ENCODE measurements at places on chromosomes 7 and 10. TPM values are rescaled to one million over a fixed set of nuclear protein-coding genes. Genes with fewer than 3 reads are reported as not detected.

Gene C10orf105
- polyA plus RNA-seq: not detected

Gene HYAL4
- polyA plus RNA-seq: not detected

Gene ASZ1
- polyA plus RNA-seq: not detected

Gene ACTL6B
- not detected for polyA plus RNA-seq

Gene PIK3CG
- not detected for polyA plus RNA-seq

Gene FAM237B
- not detected for polyA plus RNA-seq

- H3K4me3 ChIP-seq: no peak overlapping the region
- H3K27me3 ChIP-seq: no peaks in the 10 kb centered on the region
- no peak overlapping the region for H3K27ac ChIP-seq
- DNase-seq: no peak
These were observed 460.2 kb downstream of the GRM8 start for GRCh38 chr7:126792521-126792920.

Gene GNAT3
- not detected for polyA plus RNA-seq

DNA sequence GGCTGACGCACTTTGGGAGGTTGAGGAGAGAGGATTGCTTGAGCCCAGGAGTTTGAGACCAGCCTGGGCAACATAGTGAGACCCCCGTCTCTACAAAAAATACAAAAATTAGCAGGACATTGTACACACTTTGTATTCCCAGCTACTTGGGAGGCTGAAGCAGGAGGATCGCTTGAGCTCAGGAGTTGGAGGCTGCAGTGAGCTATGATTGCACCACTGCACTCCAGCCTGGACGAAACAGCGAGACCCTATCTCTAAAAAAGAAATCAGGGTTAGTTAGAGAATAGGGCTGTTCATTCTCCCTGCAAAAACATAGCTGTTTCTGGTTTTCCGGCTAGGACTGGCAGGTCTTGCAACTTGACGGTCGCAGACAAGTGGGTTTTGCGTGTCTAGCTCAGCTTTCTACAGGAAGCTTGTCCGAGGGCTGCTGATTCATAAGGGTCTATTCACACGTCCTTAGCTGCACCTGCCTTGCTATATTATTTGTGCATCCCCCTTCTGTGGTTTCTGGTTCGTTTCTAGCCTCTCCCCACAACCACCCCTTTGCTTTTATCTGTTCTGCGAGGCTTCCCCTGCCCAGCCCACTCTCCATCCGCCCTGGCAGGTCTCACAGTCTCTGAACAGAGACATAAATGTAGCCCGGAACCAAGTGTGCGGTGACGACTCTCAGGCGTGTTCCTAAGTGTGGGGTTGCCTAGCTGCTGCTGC is 10.7 kb downstream of the AMZ1 start:
- H3K4me3 ChIP-seq: no peak overlapping the region
- no peaks in the 10 kb centered on the region for H3K36me3 ChIP-seq
- peaks cover 6% of the 10 kb centered on the region for H3K27me3 ChIP-seq
- no peak overlapping the region for H3K27ac ChIP-seq
- no peaks in the 10 kb centered on the region for H3K4me1 ChIP-seq

DNA sequence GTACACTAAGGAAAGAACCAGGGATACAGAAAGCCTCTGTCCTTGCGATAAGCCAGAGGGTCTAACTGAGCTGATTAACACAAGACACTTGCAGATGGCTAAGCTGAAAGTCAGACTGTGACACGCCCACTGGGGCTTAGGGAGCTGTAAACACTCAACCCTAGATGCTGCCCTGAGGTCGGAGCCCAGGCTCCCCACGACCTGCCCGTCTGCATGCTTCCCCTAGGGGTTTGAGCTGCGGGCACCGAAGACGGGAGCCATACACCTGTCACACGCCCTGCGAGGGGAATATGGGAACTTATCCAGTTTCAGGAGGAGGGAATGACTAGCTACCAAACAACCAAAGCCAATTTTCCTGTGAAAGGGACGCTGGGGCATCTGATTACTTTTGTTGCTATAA is 96.0 kb downstream of the HTR5A start:
- no peak overlapping the region for H3K27ac ChIP-seq
- no peak for DNase-seq
- H3K27me3 ChIP-seq: no peaks in the 10 kb centered on the region
- no peaks in the 10 kb centered on the region for H3K36me3 ChIP-seq

Gene HPS1
- polyA plus RNA-seq: 55.2 TPM

DNA sequence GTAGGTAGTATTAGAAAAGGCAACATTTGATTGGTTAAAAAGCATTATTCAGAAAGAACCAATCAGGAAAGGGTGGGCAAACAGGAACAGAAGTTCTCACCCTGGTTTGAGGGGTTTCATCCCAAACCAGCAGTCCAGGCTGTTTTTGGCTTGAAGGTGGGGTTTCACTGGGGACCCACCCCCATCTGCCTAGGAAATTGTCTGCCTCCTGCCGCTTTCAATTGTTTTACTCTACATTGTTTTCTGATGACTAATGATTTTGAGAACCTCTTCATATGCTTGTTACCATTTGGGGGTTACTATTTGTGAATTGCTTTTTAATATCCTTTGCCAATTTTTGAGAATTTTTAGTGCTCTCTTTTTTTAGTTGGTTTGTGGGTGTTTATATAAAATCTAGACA is 3.3 kb upstream of the PCBD1 start:
- peaks cover 12% of the 10 kb centered on the region for H3K27me3 ChIP-seq
- no peak overlapping the region for H3K4me3 ChIP-seq
- no peak overlapping the region for H3K27ac ChIP-seq
- peaks cover 2% of the 10 kb centered on the region for H3K4me1 ChIP-seq
- DNase-seq: no peak

DNA sequence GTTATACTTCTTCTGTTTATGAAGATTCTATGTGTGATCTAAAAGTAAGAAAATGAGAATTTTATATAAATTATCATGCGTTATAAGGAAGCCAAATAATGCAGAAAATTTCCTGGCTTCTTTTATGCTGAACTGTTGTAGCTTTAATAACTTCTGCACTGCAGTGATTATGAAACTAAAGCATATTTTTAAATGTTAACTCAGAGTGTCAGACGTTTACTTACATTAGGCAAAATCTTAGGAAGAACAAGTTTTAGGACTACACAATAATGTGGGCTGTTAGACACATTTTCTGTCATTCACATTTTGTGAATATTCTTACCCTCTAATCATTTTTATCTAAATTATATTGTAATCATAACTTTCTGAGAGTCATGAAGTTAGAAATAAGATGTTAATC is 22.0 kb downstream of the GRM3 start:
- H3K36me3 ChIP-seq: no peaks in the 10 kb centered on the region
- H3K27ac ChIP-seq: no peak overlapping the region
- no peaks in the 10 kb centered on the region for H3K27me3 ChIP-seq
- no peaks in the 10 kb centered on the region for H3K4me1 ChIP-seq

DNA sequence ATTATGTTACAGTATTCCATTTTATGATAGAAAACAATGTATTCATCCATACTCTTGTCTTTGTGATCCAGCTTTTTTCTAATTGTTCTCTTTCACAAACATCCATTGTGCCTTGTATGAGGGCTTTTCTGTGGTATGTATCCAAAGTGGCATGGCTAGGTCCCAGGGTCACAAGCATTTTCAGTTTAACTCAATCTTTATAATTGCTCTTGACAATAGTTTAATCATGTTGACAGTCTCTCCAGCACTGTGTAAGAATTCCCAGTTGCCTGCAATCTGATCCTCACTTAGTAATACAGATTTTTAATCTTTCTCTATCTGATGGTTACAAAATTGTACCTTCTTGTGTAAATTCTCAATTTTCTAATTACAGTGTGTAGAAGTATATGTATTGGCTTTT is 533.4 kb downstream of the NEBL start:
- no peaks in the 10 kb centered on the region for H3K36me3 ChIP-seq
- H3K27ac ChIP-seq: no peak overlapping the region
- no peak overlapping the region for H3K4me3 ChIP-seq
- no peak for DNase-seq
- H3K27me3 ChIP-seq: no peaks in the 10 kb centered on the region

DNA sequence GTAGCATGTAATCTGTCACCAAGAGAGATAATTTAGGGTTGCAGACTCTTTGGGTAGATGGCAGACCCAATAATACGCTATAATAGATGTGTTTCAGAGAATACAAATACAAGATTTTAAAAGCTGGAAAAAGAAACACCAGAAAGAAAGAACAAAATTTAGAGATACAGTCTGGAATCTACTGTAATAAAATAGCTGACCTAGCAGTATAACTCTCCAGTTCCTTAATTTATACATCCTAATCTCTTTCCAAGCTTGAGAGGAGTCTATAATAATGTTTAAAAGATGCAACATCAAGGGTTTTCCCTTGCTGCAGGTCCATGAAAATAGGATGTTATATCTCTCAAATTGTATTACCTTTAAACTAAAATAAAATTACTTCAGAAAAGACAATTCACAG is 27.2 kb upstream of the GPR22 start:
- no peak for DNase-seq
- no peaks in the 10 kb centered on the region for H3K27me3 ChIP-seq
- no peak overlapping the region for H3K27ac ChIP-seq
- no peaks in the 10 kb centered on the region for H3K4me1 ChIP-seq
- no peaks in the 10 kb centered on the region for H3K36me3 ChIP-seq
- H3K4me3 ChIP-seq: no peak overlapping the region

Gene CHAT
- polyA plus RNA-seq: not detected

DNA sequence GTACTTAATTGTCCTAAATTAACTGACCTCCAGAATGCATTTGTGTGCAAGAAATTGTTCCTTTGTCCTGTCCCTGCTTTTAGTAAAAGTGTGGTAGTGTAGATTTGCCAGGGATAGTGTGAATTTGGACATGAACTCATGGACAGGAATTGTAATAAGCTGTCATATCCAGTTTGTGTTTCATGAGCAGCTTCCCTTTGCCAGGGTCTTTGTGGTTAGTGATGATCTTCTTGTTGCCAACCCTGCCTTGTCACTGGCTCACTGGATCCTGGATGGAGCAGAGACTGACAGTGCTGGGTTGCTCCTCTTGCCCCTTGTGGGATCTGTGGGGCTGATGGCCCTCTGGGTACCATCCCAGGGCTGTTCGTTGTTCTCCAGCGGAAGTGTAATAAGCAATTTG is 110.1 kb downstream of the CCNY start:
- no peak overlapping the region for H3K27ac ChIP-seq
- DNase-seq: no peak
- no peaks in the 10 kb centered on the region for H3K27me3 ChIP-seq
- H3K4me1 ChIP-seq: peaks cover 34% of the 10 kb centered on the region
- H3K4me3 ChIP-seq: no peak overlapping the region

DNA sequence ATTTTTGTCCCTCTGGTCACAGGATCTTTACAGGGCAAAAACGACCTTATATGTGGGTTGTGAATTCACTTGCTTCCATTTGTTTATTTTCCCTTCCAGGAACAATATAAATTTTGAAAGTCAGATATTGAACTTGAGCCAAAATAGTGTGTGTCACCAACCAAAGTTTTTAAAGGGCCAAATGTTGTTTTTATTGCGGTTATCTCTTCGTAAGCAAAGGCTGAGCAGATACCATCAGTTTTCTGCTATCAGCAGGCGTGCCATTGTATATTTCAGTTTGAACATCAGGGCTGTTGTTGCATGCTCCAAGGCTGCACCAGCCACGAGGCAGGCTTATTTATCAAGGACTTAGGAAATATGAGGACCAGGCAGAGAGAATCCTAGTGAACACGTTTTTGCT is 160.3 kb downstream of the PAXIP1 start:
- no peaks in the 10 kb centered on the region for H3K4me1 ChIP-seq
- DNase-seq: no peak
- no peaks in the 10 kb centered on the region for H3K36me3 ChIP-seq
- H3K4me3 ChIP-seq: no peak overlapping the region
- no peaks in the 10 kb centered on the region for H3K27me3 ChIP-seq

Gene MOGAT3
- polyA plus RNA-seq: not detected

DNA sequence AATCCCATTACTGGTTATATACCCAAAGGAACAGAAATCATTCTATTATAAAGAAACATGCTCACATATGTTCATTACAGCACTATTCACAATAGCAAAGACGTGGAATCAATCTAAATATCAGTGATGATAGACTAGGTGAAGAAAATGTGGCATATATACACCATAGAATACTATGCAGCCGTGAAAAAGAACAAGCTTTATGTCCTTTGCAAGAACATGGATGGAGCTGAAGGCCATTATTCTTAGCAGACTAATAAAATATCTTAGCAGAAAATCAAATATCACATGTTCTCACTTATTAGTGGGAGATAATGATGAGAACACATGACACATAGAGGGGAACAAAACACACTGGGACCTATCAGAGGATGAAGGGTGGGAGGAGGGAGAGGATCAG is 38.8 kb downstream of the CAPZA2 start:
- no peak overlapping the region for H3K27ac ChIP-seq
- no peaks in the 10 kb centered on the region for H3K4me1 ChIP-seq
- H3K27me3 ChIP-seq: no peaks in the 10 kb centered on the region
- H3K4me3 ChIP-seq: no peak overlapping the region
- peaks cover 5% of the 10 kb centered on the region for H3K36me3 ChIP-seq
- DNase-seq: no peak

Gene PAPOLB
- not detected for polyA plus RNA-seq

Gene CRHR2
- polyA plus RNA-seq: not detected

Gene ZDHHC6
- 21.6 TPM for polyA plus RNA-seq

GRCh38 chr10:97796651-97797050 is 24.9 kb upstream of the SFRP5 start:
- peaks cover 13% of the 10 kb centered on the region for H3K27me3 ChIP-seq
- no peaks in the 10 kb centered on the region for H3K4me1 ChIP-seq
- H3K27ac ChIP-seq: no peak overlapping the region
- H3K4me3 ChIP-seq: no peak overlapping the region
- DNase-seq: no peak
- no peaks in the 10 kb centered on the region for H3K36me3 ChIP-seq

Gene PSTK
- polyA plus RNA-seq: 5.4 TPM

- no peak overlapping the region for H3K4me3 ChIP-seq
- peaks cover 32% of the 10 kb centered on the region for H3K36me3 ChIP-seq
- peaks cover 10% of the 10 kb centered on the region for H3K4me1 ChIP-seq
- no peaks in the 10 kb centered on the region for H3K27me3 ChIP-seq
- H3K27ac ChIP-seq: no peak overlapping the region
These were observed 10.3 kb downstream of the SFXN3 start for GRCh38 chr10:101041252-101041761.

DNA sequence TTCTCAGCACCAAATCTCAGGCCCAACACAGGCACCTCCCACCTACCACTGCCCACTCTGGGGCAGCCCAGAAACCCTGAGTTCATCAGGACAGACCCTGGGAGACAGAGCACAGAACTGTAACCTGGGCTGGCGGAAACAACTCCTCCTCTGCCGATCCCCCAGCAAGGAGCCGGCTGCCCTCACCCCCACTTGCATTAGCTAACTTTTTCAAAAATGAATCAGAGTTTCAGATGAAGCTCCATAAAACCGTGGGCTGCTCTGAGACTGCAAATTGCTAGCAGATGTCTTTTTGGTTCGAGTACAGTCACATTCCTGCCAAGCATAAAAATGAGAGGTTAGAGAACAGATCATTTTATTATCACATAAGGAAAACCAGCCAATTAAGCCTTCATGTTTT is 93.4 kb upstream of the PARD3 start:
- H3K27ac ChIP-seq: no peak overlapping the region
- peaks cover 6% of the 10 kb centered on the region for H3K27me3 ChIP-seq
- no peaks in the 10 kb centered on the region for H3K36me3 ChIP-seq
- peak; percentile 69 for DNase-seq
- no peak overlapping the region for H3K4me3 ChIP-seq
